T1000 (cell line): ENCODE measurements at places on chromosomes 5 and 9.

DNA sequence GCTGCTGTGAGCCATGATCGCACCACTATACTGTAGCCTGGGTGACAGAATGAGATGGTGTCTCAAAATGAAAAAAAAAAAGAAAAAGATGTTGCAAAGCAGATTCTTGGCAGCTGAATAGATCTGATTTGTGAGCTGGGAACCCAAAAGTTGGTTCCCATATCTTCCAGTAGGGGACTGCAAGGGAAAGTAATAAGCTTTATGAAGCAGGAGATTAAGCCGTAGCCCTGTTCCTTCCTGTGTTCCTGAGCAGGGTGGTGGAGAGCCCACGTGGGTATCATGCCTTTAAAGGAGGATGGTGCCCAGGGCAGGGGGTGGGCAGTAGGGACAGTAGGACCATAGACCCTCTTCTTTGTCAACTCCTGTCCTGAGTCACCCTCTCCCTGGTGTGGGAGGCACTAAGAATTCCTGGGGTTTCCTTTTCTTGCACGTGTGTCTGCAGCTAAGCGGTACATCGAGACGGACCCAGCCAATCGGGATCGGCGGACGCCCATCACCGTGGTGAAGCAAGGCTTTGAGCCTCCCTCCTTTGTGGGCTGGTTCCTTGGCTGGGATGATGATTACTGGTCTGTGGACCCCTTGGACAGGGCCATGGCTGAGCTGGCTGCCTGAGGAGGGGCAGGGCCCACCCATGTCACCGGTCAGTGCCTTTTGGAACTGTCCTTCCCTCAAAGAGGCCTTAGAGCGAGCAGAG, 37.9 kb downstream of the STOM start:
- DNase-seq = no peak

GRCh38 chr5:168992687-168993086, 308.3 kb downstream of the SLIT3 start:
- no peak for DNase-seq

DNA sequence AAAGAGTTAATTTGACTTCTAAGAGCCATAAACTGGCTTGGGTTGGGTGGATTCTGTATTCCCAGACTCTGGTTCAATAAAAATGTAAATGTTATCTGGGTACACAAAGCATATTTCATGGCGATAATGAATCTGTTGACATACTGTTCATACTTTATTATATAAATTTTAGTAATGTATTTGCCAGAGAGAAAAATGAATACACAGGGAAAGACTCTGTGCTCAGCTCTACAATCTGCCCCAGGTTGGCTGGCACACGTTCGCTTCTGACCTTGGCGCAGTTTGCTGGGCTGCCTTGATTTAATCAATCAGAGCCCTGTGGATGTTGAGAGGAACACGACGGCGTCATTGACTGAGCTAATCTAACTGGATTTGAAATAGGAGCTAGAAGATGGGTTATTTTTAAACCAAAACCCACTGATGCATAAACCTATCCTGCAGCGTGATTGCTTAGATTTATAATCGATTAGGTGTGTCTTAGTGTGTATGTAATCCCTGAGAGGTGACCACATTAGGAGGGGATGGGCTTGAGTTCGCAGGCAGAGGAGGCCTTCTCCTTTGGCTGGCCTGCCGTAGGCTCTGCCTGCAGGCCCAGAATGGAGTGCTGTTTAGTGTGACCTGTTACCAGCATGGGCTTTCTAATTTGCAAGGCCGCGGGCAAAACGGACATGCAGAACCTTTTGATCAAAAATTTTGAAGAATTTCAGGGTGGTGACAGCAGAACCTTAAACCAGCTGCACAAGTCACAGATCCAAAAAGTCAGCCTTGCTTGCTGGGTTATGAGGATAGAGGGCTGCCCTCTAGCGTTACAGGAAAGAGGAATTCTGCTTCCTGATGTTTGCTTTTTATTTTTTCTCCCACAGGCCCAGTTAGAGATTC, 3.9 kb upstream of the ADCY2 start:
- no peak for DNase-seq

GRCh38 chr5:86244153-86244552, 373.6 kb upstream of the COX7C start:
- DNase-seq = no peak

DNA sequence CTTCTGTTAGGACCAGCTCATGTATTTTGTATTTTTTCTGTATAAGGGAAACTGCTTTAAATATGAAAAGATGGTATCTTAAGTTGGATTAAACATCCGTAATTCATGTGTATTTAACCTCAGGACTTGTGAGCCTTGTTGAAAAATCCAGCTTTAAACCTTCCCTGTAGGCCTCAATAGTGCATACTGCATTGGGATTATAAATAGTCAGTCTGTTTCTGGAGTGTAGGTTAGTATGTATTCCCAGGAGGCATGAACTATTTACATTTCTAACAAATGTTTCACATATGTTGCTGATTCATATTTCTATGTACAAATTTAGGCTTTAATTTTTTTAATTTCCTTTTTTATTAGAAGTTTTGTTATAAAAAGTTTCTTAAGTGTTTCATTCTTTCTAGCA, 137.9 kb upstream of the GRHPR start:
- no peak for DNase-seq

GRCh38 chr5:84239494-84239893, 145.2 kb downstream of the EDIL3 start:
- DNase-seq = no peak

DNA sequence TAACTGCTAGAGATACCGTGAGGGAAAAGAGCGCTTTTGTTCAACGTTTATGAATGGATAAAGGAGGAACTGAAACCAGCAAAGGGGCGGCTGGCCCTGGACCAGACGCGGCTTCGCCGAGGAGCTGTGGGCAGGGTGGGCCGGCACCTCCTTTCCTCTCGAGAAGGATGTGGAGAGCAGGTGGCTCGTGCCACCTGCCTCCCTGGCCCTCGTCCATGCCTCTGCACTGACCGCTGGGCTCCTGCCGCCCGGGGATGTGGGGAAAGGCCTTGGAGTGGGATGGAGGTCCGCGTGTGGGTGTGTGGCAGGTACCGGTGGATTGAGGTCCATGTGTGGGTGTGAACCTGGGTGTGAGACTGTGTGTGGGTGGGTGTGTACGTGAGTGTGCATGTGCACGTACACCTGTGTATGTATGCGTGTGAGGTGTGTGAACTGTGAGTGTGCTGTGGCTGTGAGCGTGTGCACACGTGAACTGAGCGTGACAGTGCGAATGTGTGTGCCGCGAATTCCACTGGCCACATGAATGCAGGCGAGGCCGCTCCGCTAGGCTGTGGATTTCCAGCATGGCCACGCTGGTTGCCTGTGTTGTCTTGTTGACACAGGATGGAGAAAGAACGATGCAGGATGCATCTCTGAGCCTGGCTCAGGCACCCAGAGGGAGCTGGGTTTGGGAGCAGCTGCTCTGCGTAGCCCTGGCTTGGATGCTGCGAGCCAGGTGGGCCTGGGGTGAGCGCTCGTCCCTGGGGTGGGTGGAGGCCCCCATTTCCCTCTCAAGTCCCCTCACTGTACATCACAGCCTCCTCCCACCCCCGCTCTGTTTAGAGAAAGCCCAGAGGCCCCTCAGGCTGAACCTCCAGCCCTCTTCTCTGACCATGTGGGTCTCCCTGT, 4.4 kb upstream of the CEP72 start:
- DNase-seq = no peak
